A549 (cell line): ENCODE measurements at places on chromosomes 6 and 20.
A peak's percentile ranks its signal among the peaks of the same experiment; 100 is the strongest.

DNA sequence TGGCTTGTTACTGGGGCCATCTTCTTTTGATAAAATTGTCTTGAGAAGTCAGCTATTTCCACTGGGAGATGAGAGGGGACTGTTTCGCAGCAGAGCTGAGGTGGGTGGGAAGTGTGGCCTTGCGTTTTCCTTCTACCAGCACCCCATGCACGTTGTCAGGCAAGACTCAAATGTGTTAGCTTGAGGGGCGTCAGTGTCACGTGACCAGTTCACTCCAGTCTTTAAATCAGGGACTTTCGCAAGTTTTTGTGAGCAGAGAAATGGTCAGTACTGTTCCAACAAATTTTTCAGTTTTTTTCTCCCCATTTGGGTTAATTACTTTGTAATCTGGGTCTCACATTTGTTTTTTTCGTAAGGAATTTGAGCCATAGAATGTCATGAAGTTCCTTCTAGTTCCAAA, 20.7 kb upstream of the ADRM1 start:
- no peak for DNase-seq

DNA sequence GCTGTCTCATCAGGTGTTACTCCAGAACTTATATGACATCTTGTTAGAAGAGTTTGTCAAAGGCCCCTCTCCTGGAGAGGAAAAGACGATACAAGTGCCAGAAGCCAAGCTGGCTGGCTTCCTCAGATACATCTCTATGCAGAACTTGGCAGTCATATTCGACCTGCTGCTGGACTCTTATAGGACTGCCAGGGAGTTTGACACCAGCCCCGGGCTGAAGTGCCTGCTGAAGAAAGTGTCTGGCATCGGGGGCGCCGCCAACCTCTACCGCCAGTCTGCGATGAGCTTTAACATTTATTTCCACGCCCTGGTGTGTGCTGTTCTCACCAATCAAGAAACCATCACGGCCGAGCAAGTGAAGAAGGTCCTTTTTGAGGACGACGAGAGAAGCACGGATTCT, 43.7 kb upstream of the SMIM28 start:
- no peak for DNase-seq

DNA sequence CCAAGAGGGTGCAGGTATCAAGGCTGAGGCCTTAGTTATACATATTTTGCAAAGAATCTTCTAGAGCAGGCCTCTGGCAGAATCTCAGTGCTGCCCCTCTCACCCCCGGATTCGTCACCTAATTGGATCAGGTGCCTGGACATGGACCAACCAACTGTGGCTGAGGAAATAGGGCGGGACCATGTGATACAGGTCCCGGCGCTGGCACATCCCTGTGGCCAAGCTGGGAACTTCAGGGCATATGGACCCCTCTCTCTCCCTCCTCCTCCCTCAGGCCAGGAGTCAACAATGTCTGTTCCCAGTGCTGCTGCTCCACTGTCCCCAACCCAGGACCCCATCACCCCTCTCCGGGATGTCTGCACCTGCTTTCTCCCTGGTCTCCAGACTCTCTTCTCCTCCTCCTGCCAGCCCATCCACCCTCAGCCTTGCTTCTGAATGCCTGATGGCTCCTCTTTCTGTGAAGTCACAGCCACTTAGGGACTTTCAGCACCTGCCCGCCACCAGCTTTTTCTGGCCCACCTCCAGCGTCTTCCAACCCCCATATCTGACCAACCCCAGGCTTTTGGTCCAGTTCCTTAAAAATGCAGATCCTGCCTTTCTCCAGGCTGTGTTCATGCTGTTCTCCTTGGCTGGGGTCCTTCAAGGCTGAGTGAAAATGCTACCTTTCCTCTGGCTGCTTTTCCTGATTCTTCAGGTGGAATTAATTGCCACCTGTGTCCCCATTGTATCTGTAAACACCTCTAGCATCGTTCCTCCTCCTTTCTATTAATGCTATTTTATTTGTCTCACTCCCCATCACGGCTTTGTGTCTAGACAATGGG, 19.0 kb upstream of the MLN start:
- peak; percentile 54 for DNase-seq

DNA sequence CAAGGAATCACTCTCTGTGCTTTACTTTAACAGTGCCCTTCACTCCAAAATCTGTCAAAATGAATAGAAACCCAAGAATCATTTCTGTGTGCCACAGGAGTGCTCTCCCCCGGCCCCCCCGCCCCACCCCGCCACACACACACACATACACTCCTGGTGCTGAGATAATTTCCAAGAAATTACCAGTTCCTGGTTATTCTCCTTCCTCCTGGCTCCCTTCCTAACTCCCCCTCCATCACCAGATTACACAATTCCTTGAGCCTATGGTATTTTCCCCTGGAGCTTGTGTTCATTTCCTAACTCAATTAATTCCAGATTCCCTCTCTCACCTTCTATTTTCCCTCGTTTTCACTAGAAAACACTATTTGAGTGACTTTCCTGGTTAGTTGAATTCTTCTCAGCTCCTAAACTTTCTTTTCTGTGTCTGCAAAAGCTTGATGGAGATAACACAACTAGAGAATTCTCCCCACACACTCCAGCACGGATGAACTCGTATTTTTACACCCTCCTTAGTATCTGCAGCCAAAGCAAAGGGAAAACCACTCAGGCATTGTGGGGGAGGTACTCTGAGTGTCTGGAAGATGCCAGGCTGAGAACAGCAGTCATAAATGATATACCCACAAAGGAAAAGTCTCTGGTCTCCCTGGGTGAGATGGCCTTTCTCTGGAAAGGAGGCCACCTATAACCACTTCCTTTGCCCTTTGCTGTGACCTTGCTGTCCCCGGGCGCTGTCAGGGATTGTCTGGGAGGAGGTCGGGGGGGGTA, 1.9 kb upstream of the SLC24A3 start:
- no peak for DNase-seq

- no peak for DNase-seq
Measured at GRCh38 chr6:93017626-93018025, 401.7 kb downstream of the EPHA7 start.

DNA sequence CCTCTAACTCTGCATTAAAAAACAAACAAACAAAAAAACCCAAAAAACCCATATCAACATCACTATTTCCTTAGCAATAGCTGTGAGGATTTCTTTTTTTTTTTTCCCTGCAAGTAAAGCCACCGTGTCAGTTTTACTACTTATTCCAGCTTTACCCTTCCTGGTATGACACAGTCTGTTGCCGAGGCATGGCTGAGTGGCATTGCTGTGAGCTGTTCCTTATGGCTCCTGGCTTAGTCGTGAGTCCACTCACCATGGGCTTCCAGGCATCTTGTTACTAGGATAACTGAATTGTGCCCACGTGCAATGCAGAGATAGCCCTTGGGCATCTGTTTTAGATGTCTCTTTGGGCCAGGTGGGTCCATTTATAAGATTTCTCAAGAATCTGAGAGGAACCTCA, 84.8 kb downstream of the LRRC1 start:
- DNase-seq: no peak

- no peak for DNase-seq
Measured at GRCh38 chr6:129631070-129631469, 78.9 kb downstream of the ARHGAP18 start.

DNA sequence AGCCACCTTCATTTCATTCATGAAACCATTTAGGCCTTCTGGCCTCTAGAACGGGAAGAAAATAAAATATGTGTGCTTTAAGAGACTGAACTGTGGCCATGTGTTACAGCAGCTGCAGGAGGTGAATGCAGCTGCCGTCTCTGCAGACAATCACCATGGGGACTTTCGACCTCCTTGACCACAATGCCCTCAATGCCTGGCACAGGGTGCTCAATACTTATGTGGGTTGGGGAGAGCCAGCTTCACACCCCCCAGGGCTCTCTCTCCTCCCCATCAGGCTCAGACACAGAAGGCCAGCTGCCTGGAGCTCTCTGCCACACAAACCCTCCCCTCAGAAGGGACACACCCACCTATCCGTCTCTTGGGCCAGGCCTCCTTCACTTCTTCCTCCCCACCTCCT, 43.5 kb downstream of the ANKRD60 start:
- no peak for DNase-seq

DNA sequence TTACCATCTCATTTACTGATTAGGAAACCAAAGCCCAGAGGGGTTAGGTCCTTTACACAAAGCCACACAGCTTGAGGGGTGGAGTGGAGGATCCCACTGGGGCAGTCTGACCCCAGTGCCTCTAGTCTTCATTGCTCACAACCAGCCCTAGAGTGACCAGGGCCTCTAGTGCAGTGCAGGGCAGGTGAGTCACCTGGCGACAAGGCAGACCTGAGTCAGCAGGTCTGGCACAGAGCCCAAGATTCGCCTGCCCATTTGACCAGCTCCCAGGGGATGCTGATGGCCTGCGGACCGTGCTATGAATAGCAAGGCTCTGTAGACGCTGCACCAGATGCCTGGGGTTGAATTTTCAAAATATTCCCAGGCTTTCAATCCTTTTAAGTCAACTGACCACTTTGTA, 29.9 kb downstream of the CDH26 start:
- DNase-seq: peak; percentile 46

- no peak for DNase-seq
Measured at GRCh38 chr6:111967131-111967530, 86.8 kb upstream of the CCN6 start.

DNA sequence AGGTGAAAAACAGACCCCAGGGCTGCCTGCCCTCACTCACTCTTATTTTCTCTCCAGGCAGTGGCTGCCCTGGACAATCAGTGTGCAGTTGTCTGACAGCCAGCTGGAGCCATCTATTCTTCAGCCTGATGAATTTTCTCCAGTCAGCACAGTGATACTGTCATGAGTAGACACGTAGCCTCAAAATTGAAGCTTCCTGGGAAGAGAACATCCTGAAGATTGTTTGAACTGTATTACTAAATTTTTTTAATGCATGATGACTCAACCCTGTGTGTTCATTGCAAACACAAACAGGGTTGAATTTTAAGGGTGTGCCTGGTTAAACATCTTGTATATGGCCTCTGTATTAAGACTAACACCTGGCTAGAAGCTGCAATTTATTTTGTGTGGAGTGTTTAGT, 49.8 kb upstream of the STXBP5 start:
- no peak for DNase-seq

GRCh38 chr20:61311656-61312387, 59.8 kb downstream of the CDH4 start:
- DNase-seq: no peak

- DNase-seq: peak; percentile 50
Measured at GRCh38 chr6:143232849-143233248, 172.2 kb downstream of the AIG1 start.

GRCh38 chr6:108944707-108945680, 96.8 kb downstream of the ARMC2 start:
- no peak for DNase-seq

DNA sequence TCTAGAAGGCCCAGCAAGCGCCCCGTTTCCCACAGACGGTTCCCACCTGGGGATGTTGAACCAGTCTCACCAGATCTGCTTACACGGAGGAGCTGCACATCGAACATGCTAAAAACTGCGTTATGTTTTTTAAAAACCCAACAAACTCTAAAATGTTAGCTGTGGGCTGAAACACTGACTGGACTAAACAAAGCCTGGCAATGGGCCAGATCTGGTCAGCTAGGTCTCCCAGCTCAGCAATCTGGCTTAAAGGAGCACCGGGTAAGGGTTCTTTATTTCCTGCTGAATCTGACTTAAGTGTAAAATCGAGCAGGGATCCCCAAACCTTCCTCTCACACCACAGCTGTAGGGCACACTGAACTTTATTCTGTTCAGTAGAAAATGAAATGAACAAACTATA, 156.9 kb downstream of the FOXC1 start:
- DNase-seq: no peak

GRCh38 chr6:130622142-130622541, 205.1 kb upstream of the SMLR1 start:
- no peak for DNase-seq

GRCh38 chr20:35735826-35736470, 6.1 kb downstream of the RBM39 start:
- DNase-seq: no peak

- peak; percentile 95 for DNase-seq
Measured at GRCh38 chr20:33373735-33374605, 27.3 kb downstream of the CDK5RAP1 start.

DNA sequence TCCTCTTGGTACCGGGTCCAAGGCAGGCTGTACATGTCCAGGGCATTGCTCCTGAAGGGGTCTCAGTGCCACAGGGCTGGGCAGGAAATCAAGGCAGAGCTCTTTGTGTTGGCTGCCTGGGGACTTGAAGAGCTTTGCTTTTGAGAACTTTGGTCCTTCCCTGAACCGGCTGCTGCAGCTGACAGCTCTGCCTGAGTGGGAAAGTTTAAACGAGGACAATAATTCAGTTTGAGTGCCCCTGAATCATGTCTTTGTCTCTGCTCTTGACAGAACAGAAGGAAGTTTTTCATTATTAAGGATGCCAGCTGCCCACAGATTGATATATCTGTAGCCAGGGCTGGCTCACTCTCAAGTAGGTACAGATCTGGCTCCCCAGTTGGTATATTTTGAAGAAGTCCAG, 56.1 kb downstream of the ANKRD6 start:
- DNase-seq: no peak

DNA sequence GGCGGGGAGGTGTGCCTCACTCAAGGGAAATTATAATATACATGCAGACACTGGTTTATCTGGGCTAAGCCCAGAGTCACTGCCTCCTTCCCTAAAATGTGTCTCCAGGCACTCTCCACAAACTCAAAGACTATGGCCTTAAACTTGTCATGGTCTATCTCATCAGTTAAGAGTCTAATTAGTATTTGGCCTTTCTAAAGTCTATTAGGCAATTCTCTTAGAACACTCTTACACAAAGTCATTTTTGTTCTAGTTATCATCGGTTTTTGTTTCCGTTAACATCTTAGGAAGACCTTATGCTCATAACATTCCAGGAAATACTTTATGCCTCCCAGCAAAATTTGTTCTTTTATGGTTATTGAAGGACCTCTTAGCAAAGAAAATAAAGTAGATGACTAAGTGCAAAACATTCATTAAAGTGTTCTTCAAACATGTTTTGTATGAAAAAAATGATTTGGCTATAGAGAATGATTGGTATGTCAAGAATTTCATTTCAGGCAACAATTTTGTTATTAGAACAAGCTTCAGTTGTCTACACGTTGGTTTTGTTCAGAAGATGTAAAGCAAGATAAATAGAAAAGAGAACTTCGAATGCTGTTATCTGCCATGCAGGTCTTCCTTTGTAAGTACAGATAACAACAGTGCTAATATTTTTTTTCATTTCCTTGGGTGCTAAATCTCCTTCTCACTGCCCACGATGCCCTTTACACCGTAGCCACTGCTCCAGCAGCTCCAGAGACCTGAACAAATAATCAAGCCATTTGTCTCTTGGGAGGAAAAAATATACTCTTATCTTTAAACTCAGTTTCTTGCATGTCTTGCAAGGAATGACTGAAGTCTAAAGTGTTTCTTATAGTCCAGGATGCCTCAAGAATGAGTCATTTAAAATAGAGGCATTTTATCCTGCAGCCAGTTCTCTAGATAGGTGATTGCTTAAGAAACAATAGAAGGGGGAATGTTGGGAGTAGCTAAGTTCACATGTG, 170.4 kb downstream of the HTR1B start:
- peak; percentile 77 for DNase-seq
